ENCODE measurements at places on chromosomes 7 and 10. TPM values are rescaled to one million over a fixed set of nuclear protein-coding genes. Genes with fewer than 3 reads are reported as not detected.

CYP3A7 gene
- not detected for total RNA-seq

ZNF107 gene
- 12.6 TPM for total RNA-seq

ASZ1 gene
- not detected for total RNA-seq

SHTN1 gene
- total RNA-seq: not detected

FEZF1 gene
- not detected for total RNA-seq

ZKSCAN5 gene
- total RNA-seq: 8.1 TPM

PPP1R3A gene
- not detected for total RNA-seq

CAMK2B gene
- 0.47 TPM for total RNA-seq

GIMAP2 gene
- total RNA-seq: 24.7 TPM

ZNF853 gene
- 0.42 TPM for total RNA-seq

CACNA2D1 gene
- not detected for total RNA-seq

ZNF727 gene
- 0.12 TPM for total RNA-seq

TMEM106B gene
- total RNA-seq: 23.4 TPM

IPMK gene
- total RNA-seq: 7.1 TPM

RAB18 gene
- 63.7 TPM for total RNA-seq

ADRA2A gene
- total RNA-seq: not detected

C7orf57 gene
- total RNA-seq: 0.31 TPM

HEPACAM2 gene
- total RNA-seq: not detected

CALHM3 gene
- not detected for total RNA-seq

TEX36 gene
- total RNA-seq: not detected

PCDH15 gene
- total RNA-seq: not detected

Measured in activated T-helper 1 cell treated with anti-CD3 and anti-CD28 coated beads, Interleukin-12 subunit alpha, Interleukin-12 subunit beta, Interleukin-2, Interleukin-4 antibody, amounts not matched to agents 30 ng/mL and 10 ng/mL and 1 ng/mL, durations not matched to agents 14 hours and 24 hours and 36 hours (primary cell).